ENCODE measurements at places on chromosomes 1 and 21.

- no peak for DNase-seq
Observed at GRCh38 chr1:20136249-20136648, 2.9 kb upstream of the PLA2G2F start.

- no peak for DNase-seq
Observed at GRCh38 chr1:234777856-234778220, 167.9 kb upstream of the IRF2BP2 start.

- DNase-seq, result no peak
Observed at GRCh38 chr1:89552471-89553081, 27.9 kb downstream of the LRRC8B start.

DNA sequence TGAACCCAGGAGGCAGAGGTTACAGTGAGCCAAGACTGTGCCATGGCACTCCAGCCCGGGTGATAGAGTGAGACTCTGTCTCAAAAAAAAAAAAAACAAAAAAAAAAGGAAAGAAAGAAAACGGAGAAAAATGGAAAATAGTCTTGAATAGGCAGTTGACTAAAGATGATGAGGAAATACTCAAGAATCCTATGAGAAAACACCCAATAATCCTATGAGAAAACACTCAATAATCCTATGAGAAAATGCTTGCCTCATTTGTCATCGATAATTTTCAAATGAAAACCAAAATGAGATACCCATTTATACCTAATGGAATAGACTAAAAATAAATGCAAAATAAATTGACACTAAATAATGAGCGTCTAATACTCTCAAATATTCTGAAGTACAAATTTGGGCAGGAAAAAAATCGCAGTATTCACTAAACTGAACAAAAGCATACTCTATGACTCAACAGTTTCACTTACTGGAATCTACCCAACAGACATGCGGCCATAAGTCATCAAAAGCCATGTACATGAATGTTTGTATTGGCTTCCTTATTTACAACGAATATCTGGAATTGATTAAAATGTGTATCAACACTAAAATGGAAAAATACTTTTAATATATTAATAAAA, 733.9 kb upstream of the CHRM3 start:
- no peak for DNase-seq

- no peak for DNase-seq
Observed at GRCh38 chr1:186948535-186948934, 119.8 kb downstream of the PLA2G4A start.

DNA sequence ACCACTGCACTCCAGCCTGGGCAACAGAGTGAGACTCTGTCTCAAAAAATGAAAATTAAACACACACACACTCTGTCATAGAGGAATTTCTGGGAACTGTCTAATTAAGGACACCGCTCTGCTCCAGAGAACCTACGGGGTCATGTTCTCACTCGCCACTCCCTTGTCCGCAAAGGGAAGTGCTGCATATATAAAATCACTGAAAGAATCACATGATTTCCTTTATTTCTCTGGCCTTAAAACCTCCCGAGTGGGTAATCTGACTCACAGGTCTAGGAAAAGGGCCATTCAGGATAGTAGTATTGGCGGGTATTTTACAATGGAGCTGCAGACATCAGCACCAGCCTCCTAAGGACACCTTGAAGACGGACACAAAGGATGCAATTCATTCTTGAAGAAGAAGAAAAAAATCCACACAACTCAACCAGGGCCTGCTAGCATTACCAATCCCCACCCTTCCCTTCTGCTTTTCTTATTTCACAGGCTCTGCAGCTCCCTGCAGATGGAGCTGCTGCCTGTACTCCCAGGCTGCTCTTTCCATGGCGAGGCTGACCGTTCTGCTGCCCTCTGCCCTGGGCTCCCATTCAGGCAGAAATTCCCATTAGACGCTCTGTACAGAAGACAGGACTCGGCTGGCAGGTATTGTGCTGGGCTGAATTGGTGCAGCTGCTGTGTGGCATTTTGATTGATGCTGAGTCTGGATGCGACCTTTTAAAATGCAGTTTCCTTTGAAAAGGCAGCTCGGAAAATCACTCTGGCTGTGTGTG, 53.3 kb upstream of the FAM89A start:
- no peak for DNase-seq

DNA sequence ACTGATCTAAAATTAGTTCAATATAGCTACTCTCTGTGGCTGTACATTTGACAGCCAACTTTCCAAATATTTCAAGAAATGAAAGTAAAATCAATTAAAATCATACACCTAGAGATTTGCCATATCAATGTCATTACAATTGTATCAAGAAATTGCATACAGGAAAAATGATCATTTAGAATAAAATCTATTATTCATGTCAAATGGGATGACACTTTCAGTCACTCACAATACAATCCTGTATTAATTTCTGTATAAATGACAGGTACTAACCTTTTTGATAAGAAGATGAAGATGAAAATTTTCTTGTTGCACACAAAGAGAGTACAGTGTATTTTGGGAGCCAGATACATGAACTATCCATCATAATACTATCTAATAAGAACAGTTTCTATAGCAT, 1588.9 kb upstream of the PRMT6 start:
- no peak for DNase-seq

GRCh38 chr1:145983960-145984830, 12.2 kb downstream of the TXNIP start:
- DNase-seq, result no peak

DNA sequence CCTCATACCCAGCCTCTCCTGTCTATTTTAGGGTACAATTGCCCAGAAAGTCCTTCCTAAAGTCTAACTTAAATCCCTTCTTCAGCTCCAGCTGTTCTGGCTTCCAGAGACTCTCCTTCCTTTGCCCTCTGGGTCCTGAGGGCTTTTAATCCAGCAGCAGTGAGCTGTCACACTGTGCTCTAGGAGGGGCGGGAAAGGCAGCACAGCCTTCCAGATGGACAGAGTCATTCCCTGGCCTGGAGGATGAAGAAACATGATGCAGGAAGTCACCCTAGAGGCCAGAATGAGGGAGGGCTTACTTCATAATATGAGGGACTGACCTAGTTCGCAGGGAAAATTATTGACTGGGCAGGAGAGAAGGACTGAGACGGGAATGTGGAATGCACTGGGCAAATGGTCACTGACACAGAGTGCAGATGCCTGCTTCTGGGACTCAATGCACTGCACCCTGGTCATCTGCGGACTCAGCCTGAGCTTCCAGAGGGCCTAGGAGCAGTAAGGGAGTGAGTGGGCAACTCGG, 1.3 kb downstream of the SH2D2A start:
- peak; percentile 50 for DNase-seq

DNA sequence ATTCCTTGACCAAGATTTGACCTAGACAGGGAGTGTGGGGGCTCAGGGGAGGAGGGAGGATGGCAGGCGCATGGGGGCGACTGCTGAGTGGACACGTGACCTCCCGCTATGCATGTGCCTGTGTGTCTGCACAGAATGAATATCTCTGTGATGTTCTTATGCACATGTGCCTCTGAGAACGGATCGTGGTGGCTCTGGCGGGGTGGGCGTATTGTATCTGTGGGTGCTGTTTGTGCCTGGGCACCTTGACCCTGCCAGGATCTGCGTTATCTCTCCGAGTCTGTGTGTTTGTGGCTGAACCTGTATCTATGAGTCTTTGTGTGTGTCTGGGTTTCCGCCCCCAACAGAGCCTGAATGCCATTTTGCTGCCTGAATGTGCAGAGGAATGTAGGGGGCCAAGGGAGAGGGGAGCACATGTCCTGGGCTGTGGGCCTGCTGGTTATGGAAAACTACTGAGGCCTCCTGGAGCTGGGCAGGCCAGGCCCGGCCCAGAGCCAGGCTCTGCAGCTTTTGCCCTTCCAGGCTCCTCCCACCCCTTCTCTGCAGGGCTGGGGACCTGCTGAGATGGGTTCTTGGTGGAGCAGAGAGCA, 102.5 kb downstream of the EBNA1BP2 start:
- no peak for DNase-seq

DNA sequence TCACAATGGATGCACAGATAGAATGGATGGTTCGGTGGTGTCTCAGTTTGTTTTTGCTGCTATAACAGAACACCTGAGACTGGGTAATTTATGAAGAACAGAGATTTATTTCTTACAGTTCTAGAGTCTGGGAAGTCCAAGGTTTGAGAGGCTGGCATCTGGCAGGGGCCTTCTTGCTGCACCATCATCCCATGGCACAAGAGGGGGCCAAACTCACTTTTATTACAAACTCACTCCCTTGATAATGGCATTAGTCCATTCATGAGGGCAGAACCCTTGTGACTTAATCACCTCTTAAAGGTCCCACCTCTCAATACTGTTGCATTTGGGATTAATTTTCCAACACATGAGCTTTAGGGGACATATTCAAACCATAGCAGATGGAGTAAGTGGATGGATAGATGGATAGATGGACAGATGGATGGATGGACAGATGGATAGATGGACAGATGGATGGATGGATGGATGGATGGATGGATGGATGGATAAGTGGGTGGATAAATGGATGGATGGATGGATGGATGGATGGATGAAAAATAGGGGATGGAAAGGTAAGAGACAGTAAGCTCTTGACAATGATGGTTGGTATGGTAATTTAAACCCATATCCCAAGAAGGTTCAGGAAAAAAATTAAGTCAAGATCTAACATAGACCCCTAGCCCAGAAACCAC, 16.5 kb downstream of the CAMK2N1 start:
- DNase-seq, result no peak

GRCh38 chr1:181451661-181452230, 31.6 kb upstream of the CACNA1E start:
- DNase-seq, result no peak

DNA sequence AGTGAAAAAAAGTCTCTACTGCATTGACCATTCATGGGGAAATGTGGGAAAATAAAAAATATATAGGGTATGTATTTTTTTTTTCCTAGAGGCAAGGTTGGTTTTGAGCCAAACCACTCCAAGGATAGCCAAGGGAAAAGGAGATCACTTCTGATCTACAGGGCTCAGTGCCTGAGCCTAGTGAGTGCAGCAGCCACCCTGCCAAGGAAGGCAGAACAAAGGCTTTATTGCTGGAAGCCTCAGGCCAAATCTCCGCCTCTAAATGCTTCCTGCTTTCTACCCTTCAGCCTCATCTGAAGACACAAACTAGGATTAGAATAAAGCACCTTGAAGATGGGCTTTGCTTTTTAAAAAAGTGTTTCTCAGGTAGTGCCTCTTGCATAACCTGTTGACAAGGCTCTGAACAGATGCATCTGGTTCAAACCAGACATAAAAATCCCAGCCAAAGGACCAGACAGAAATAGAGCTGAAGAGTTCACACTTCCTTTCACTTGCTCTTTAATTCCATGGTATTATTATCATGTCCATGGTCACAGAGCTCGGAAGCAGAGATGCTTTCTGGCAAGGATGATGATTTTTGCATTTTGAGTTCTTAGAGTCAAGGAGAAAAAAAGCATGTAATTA, 10.5 kb downstream of the C1orf115 start:
- DNase-seq, result no peak
